Right forelimb (tissue), 1 donor: ENCODE measurements at places on chromosomes 12 and 14.

- DNase-seq = no peak
Measured at GRCh38 chr12:46379352-46379751, 6.8 kb upstream of the SLC38A2 start.

DNA sequence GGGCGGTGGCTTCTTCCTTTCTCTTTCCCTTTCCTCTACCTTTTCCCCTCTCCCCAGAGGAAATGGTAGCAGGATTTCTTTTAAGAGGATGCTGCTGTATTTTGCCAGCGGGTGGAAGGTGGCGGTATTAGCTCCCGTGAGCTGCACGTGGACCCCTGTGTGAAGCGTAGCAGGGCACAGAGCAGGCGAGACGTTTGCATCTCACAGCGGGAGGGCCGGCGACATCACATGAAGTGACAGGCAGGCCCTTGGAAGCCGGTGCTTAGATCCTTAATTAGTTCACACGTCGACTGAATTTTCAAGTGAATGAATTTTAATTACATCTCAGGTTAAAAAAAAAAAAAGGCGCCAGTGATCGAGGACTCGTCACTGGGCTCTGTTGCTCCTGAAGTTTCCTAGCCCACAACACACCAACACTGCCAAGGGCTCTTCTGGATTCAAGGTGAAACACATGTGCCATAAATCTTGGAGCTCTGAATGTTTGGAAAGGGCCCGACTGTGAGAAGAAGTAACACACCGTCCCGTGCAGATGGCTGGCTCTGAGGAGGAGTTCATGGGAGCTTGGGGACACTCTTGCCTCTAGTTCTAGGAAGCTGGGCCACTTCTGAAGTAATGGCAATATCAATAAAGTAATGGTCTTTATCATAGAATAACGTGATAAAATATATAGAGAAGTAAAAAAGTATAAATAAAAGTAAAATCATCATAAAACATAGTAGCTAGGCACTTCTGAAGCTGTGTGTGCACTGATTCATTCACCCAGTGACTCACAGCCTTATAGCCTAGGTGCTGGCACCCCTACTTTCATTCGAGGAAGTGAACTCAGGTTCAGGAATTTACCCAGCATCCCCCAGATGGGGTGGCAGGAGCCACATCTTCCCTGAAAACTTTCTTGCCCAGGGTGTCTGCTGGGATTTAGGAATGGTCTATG, 75.3 kb downstream of the AACS start:
- DNase-seq = no peak

GRCh38 chr14:102998393-102998792, 59.0 kb downstream of the CDC42BPB start:
- DNase-seq = no peak

DNA sequence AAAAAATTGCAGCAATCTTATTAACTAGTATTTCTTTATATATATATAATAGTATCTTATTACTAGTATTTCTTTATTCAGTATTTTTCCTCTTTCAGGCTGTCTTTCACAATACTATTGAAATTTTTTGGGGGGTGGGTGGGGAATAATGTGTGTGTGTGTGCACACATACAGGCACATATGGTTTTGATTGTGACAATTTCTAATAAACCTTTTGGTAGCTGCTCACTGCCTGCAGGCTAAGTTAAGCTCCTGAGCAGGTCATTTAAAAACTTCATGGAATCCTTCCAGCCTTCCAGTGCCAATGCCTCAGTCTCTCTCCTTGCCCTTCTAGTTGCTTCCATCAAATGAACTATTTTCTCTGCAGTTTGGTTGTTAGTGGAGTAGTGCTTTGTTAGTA, 490.1 kb downstream of the PCNX1 start:
- DNase-seq = no peak

DNA sequence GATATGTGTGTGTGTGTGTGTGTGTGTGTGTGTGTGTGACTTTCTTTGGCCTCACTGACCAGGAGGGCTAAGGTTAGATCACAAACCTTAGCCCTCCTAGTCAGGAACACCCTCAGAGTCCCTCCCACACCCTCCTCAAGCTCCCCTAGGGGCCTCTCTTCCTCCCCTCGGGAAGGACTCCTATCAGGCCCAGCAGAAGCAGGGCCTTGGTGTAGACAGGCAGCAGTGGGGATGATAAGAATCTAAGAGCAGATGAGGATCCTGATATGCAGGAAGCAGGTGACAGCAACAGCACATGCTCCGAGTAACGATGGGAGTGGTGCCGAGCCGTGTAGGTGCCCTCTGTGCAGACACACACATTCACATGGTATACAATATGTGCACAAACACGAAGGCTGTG, 20.7 kb downstream of the PLEK2 start:
- no peak for DNase-seq

DNA sequence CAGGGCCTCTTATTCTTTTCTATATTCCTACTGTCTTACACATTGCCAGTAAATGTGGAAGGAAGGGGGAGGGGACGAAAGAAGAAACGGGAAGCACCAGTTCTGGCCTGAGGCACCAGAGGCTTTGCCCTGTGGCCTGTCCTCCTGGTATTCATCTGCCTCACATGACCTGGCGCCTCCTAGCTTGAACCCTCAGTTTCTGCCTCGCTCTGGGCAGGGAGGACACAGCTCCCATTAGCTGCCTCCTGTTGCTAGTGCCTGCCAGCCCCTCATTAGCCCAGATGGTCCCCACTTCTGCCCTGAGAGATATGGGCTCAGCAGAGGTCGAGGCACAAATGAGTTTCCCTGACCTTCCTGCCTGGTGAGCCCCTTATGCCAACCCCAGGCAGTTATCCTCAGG, 3.0 kb upstream of the PLEKHG6 start:
- no peak for DNase-seq

DNA sequence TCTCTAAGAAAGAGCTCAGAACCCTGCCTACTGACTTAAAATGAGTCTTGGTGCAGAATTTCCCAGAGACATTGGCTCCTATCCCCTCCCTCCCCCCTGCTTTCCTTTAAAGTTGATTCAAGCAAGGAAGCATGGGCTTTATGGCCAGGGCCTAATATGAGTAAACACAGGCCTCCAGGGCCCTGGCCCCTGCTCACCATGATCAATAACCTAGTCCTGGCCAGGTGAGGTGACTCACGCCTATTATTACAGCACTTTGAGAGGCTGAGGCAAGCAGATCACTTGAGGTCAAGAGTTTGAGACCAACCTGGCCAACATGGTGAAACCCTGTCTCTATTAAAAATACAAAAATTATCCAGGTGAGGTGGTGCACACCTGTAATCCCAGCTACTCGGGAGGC, 165.1 kb upstream of the TMCC3 start:
- DNase-seq = no peak

- DNase-seq = no peak
Measured at GRCh38 chr12:79326222-79326621, 364.5 kb downstream of the PAWR start.

DNA sequence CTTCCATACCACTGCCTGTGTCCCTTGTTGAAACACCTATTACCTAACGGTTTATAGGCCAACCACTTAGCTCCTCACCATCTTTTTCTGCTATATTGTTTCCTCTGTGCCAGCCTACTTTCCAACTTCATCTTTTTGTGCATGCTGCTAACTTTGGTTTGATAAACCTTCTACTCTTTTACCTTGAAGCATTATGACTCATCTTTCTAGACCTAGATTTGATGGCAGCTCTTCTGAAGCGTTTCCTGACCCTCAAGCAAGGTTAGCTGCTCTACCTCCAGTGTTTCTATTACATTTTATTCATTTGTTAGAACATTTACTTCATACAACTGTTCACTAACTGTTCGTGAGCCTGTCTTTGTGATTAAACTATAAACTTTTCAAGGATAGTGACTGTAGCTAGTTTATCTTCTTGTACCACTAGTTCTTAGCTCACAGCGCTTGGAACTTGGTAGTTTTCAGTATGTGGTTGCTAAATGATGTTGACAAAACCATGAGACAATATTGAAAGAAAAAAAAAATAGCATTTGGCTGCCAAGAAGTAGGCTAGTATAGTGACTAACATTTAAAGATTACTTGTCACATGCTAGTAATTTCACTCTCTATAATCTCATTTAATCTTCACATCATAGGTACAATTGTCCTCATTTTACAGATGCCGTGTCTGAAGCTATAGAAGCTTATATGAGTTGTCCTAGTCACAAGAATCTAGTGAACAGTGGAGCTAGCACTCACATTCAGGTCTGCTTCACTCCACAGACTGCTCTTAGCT, 79.5 kb downstream of the APAF1 start:
- no peak for DNase-seq

GRCh38 chr14:104558231-104559027, 21.1 kb upstream of the C14orf180 start:
- DNase-seq = no peak

DNA sequence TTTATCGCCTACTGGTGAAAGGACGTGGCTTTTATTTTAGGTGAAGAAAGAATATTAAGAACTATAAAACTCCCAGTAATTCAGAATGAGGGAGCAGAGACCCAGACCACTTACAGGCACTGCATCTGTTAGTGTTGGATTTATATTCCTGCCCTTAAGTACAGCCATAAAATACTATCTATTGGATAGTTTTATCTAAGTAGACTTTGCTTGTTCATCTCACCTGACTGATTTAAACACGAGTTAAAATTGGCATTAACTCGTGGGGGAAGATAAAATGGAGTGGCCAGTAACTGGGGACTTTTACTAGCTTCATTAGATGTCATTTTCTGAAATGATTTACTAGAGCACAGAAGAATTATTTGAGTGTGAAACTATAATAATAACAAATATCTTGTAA, 1377.5 kb upstream of the TMEM132C start:
- DNase-seq = no peak

GRCh38 chr14:20460458-20461224, 593 bp downstream of the PIP4P1 start:
- peak; percentile 46 for DNase-seq

- no peak for DNase-seq
Measured at GRCh38 chr14:98633380-98633779, 638.6 kb downstream of the BCL11B start.

GRCh38 chr12:55930771-55931316, at the start of gene DGKA:
TSS of gene DGKA (plus strand) at chr12:55931162. CDS start at chr12:55936504, 5,342 bp downstream.
- peak; percentile 57 for DNase-seq

GRCh38 chr12:24488091-24488596, 460.8 kb downstream of the BCAT1 start:
- no peak for DNase-seq

GRCh38 chr12:104756901-104757300, 201.2 kb downstream of the SLC41A2 start:
- DNase-seq = peak; percentile 32

GRCh38 chr12:80692114-80692513, 15.3 kb upstream of the MYF6 start:
- DNase-seq = no peak

DNA sequence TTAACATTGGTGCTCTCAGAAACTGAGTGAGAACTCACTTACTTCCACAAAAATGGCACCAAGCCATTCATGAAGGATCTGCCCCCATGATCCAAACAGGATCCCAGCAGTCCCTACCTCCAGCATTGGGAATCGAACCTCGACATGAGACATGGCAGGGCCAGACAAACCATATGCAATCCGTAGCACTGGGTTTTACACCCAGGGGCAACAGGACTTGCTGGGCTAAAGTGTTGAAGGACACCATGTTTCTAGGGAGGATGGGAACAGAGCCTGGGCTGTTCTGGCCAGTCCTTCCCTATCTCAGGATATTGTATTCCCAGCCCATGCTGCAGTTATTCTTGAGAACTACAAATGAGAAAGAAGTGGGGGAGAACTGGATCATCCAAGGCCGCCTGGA, 36.6 kb downstream of the SERPINA3 start:
- DNase-seq = peak; percentile 5

GRCh38 chr12:70106347-70106746, 136.9 kb upstream of the CNOT2 start:
- DNase-seq = no peak

DNA sequence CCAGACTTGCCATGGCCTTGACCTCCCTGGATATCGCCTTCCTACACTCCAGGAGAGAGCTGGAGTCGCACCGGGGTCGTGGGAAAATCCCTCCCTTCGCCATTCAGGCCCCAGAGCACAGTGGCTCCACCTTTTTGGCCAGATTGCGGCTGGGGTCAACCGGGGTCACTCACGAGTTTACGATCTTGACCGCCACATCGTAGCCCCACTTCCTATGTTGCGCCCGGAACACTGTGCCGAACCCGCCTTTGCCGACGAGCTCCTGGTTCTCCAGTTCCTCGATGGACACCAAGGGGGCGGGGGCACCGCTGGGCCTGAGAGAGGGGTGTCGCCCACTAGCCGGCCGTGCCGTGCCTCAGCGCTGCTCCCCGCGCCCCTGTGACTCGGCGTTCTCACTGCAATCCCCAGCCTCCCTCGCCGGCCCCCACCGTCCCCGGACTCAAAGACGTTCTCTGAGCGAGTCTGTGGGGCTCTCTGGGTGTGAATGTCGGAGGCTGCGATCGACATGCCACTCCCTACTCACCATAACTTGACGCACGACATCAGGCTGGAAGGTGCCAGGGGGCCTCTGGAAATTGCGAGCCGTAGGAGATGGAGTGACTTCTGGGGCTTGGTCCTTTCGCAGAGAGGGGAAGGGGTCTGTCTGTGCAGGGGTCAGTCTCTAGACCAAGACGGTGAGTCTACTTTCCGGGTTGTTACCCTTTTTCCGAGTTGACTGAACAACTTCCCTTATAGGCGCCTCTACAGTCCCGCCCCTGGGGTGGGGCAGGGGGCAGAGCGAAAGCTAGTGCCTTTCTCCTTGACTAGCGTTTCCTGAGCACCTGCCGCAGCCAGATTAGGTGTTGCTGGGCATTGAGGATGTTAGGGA, at the start of gene RIPK3:
TSS of gene RIPK3 (minus strand) at position 708 of the 868 bp plus-strand sequence. CDS start at position 543, 165 bp downstream.
- no peak for DNase-seq
